ENCODE measurements at places on chromosomes 3 and 15.

DNA sequence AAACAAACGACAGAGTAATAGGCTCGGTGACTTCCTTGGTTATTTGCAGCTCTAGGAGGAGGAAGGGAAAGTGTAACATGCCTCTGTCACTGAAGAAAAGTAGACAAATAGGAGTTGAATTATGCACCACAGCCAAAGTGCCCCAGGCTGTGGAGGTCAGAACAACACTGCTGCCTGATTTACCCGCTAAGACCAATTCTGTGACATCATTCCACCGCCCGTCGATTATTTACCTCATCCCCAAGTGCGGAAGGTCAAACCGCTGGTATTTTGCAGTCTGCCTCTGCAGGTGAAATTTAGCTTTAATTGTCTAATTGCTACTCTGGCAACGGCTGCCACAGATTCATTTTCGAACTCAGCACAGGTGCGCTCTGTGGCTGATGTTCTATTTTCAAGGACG lies 106.3 kb upstream of the PRICKLE2 start:
- no peak for DNase-seq

- no peak for DNase-seq
These were observed 53.3 kb upstream of the ARHGEF3 start for GRCh38 chr3:56854856-56855611.

DNA sequence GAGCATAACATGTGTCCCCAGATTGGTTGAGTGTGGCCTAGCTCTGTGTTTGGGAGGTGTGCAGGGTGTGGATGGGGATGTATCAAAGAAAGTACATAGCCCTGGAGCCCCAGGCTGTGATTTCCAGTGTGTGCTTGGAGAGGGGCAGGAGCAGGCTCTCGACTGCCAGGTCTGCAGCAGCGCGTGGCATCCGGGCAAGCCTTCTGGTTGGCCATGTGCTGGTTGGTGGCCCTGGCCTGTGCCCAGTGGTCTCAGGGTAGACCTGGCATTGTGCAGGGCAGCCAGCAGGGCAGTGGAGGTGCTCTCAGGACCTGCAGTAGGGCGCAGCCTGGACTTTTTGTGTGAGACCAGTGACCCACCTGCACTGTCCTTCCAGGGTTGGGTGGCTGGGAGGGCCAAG lies 231.5 kb downstream of the UBE3A start:
- DNase-seq, result no peak

DNA sequence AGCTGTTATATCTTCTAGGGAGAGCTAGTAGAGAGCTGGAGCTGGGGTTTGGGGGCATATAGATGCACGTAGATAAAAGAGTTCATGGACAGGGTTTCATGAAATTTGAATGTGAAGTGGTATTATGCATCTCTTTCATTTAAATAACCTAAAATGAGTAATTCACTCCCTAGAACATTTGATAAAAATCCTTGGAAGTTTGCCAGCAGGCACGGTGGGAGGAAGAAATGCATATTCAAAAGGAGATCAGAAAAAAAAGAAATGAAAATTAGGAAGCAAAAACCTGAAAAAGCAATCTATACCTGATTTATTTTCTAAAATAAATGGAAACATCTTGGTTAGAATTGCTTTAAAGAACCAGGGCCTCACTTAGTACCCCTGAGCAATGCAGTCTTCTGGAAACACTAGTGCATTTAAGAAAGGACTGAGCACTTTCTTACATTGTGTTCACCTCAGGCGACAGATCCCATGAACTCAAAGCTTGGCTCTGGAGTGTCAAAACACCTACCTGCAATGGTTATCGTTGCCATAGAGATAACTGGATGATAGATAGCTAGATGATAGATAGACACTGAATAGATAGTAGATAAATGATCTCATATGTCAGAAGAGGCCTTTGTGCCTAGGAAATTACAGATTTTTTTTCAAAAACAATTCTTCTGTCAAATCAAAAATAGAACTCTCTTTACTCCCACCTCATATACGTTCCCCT lies 458.6 kb upstream of the THRB start:
- no peak for DNase-seq

DNA sequence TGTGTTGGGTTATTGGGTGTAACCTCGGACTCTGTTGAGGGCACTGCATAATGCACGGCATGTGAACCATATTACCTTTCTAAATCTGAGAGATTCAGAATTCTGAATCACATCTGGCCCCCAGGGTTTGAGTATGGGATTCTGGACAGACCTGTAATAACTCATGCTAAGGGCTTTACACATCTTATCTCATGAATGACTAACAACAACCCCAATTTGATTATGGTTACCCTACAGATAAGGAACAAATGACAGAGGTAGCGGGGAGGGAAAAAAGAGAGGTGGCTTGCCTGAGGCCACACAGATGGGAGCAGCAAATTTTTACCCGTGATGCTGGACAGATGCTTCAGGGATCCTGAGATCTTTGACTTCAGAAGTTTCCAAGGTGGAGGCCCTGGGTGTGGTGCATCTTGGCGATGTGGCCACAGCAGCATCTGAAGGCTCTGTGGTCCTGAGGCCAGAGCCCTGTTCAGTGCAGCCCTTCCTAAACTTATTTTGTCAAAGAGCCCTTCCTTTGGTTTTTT lies 43.8 kb downstream of the POMGNT2 start:
- DNase-seq, result no peak

GRCh38 chr15:66865622-66866611 lies 163.9 kb downstream of the SMAD6 start:
- DNase-seq, result no peak

DNA sequence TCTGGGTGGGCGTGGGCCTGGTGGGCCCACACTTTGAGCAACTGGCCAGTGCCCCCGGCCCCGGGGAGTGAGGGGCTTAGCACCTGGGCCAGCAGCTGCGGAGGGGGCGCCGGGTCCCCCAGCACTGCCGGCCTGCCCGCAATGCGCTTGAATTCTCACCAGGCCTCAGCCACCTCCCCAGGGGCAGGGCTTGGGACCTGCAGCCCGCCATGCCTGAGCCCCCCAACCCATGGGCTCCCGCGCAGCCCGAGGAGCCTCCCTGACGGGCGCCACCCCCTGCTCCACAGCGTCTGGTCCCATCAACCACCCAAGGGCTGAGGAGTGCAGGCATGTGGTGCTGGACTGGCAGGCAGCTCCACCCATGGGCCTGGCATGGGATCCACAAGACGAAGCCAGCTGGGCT lies 484.3 kb downstream of the UNC13C start:
- no peak for DNase-seq

DNA sequence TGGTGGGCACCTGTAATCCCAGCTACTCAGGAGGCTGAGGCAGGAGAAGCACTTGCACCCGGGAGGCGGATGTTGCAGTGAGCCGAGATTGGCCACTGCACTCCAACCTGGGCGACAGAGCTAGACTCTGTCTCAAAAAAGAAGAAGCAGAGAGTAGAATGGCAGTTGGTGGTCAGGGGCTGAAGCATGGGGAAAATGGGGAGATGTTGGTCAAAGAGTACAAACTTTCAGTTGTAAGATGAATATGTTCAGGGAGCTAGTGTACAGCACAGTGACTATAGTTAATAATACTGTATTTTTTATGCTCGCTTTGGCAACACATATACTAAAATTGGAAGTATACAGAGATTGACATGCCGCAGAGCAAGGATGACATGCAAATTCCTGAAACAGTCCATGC lies 41.5 kb downstream of the PCNP start:
- no peak for DNase-seq

DNA sequence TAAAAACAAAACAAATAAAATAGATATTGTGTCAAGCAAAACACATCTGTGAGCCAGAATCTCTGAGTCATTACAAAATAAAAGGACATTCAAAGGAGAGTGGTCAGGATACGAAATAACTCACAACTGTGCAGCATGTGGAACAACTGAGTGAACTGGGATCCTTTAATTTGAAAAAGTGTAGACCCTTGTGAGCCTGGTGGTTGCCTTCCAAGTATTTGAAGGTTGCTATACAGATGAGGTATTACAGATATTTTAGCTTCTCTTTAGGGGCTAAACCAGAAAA lies 26.7 kb downstream of the KCNMB2 start:
- DNase-seq, result no peak

DNA sequence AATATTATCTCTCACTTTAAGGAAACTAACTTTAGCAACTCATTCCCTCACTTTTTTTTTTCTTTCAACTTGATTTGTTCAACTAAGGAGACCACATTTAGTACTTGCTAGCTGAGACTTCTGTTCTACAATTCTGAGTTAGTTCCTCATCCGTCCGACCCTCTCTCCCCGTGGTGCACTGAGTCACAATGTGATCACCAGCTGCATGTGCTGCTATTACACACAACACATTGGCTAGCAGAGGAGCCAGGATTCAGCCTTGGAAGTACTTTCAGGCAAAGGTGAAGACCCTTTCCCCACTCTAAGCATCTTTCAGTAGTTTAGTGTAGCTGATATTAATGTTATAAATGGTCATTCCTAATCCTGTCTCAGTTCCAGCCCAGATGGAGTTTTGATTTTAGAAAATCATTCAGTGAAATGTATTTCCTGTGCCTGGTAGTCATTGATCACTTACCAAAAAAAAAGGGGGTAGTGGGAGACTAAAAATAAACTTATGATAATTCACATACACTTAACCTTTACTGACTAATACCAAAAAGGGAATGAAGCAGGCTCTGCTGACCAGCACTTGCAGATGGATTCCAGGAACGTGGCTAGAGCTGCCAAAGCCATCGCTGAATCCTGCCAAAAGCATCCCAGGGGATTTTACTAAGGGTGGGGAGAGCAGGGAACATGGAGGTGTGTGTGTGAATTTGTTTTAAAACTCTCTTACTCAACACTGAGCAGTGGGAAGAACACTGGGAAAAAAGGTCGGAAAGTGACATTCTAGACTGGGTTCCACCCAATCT lies 424.8 kb downstream of the LPP start:
- peak; percentile 34 for DNase-seq

DNA sequence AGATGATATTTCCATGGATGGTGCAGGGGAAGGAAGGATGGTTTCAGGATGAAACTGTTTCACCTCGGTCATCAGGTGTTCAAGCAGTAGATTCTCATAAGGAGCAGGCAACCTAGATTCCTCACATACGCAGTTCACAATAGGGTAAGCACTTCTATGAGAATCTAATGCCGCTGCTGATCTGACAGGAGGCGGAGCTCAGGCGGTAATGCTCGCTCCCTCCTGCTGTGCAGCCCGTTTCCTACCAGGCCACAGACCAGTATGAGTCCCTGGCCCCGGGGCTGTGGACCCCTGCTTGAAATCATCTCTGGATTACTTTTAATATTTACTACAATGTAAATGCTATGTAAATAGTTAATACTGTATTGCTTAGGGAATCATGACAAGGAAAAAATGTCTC lies 241.8 kb downstream of the ROBO2 start:
- no peak for DNase-seq

GRCh38 chr3:127823426-127823857 lies 1.1 kb upstream of the MGLL start:
- no peak for DNase-seq

- no peak for DNase-seq
These were observed 150.8 kb downstream of the ZNF609 start for GRCh38 chr15:64611085-64611725.

DNA sequence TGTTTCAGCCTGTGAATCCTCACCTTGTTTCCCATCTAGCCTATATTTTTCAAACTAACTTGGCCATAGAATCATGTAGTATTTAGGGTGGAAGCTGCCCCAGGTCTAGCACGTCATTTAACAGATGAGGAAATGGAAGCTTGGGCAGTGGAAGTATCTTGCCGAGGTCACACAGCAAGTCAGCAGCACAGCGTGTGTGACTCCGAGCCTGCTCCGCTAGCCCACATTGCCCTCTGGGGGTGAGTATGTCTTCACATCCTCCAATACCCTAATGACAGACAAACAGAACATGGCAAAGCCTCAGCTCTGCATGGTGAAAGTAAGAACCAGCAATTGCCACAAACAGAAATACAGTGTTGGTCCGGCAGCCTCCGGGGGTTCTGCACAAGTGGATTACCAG lies 2.2 kb upstream of the CCR5 start:
- DNase-seq, result peak; percentile 46

DNA sequence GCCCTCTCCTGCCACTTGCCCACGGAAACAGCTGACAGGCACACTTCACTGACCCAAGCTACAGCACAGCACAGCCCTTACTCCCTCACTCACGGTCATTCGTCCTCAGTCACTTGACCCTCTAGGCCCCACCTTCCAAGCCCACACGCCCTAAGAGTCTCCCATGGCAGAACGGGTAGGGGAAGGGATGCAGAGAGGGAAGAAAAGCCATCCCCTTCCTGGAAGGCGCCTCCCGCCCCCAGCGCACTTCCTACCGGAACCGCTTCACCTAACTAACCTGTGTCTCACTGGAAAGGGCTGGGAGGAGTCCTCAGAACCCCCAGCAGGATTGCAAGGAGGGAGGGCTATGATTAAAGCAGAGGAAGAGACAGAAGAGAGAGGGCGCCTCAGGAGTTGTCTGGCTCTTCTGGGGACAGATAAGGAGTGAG lies 22.9 kb downstream of the EPHB3 start:
- DNase-seq, result no peak

DNA sequence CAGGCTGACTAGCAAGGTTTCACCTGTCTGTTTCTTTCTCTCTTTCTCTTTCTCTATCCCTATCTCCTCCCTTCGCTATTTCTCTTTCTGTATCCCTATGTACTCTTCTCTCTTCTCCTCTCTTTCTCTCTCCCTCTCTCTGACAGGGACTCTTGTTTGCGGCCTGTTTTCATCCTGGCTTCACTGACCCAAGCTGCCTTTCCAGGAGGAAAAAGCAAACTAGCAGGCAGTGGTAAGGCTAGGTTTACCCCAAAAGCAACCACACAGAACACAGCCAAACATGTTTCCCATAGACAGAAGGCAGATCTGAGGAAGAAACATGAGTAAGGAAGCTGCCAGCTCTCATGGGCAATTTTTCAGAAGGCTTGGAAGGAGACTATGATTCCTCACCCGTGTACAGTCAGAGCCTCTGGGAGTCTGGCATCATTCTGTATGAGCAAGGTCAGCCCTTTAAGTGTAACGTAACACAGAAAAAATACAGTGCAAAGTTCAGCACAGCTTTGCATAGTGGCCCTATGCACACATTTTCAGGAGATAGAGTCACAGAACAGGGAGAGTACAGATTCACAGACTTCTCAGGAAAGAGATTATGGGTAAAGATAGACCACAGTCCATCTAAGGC lies 61.0 kb downstream of the OCA2 start:
- DNase-seq, result no peak

DNA sequence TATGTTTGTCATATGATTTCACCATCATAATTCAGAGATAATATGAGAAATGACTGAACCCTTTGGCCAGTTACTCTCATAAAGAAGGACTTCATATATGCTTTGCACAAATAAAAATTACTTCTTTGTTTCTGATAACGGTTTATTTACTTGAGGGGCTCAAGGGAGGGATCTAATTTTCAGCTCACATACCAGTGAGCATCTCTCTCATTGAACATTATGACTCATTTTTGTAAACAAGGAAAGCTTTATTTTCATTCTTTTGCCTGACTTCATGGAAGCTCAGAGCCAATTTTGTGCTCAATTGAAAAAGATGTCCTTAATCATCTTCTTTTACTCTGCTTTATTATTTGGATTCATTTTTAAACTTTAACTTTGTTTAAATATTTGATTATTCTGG lies 5.8 kb downstream of the NLGN1 start:
- DNase-seq, result no peak
